ENCODE measurements at places on chromosomes 5 and 9. TPM values are rescaled to one million over a fixed set of nuclear protein-coding genes. Genes with fewer than 3 reads are reported as not detected.

DNA sequence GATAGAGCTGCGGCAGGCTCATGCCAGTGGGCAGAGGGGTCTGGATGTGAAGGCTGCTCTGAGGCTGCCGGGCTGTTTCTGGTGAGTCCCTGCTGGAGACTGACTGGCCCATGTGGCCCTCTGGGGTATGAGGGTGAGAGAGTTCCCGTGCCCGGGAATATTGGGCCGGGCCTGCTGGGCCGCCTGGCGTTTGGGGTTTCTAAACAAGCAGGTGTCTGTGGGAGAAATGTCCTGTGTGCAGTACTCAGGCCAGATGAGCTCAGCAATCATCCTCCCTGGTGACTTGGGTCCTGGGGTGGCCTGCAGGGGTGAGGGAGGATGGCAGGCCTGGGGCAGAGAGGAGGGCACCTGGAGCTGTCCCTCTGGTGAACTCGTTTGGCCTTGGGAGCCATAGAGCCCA is 74.9 kb downstream of the MACROH2A1 start:
- DNase-seq = no peak

DNA sequence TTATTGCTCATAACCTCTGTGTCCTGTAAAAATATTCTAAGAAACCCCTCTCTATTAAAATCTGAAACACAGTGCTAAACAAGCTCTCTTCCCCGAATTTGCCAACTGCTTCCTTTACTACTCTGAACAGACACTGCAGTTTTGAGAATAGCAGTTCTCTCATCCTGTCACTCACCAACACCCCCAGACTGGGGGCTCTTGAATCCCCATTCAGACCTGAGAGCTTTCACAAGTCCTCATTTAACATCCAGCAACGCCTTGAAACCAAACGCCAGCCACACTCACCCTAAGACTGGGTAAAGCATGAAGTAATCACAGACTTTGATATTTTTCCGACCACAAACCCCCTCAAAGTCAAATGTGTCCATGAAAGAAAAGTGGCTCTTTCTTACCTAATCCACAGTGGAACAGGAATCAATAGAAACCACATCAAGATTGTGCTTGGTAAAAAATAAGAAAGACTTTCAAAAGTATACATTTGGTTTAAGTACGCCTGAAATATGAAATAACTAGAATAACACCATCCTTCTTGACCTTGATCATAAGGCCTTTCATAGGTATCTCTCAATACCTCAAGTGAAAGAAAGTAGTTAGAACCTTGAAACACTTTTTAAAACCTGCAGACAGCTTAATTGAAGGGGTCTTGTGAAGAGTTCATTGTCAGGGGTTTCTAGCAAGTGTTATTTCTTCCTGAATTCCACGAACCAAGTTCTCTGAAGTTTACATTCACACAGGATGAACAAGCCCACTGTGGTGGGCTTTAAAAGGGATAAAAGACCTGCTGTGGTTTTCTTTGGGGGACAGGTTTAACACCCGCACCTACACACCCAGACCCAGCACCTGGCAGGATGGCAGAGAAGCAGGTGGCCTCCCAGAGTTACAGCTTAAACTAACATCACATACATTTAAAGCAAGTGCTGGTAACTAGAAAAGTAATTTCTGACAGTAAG is 412.6 kb downstream of the MLLT3 start:
- peak; percentile 79 for DNase-seq

DNA sequence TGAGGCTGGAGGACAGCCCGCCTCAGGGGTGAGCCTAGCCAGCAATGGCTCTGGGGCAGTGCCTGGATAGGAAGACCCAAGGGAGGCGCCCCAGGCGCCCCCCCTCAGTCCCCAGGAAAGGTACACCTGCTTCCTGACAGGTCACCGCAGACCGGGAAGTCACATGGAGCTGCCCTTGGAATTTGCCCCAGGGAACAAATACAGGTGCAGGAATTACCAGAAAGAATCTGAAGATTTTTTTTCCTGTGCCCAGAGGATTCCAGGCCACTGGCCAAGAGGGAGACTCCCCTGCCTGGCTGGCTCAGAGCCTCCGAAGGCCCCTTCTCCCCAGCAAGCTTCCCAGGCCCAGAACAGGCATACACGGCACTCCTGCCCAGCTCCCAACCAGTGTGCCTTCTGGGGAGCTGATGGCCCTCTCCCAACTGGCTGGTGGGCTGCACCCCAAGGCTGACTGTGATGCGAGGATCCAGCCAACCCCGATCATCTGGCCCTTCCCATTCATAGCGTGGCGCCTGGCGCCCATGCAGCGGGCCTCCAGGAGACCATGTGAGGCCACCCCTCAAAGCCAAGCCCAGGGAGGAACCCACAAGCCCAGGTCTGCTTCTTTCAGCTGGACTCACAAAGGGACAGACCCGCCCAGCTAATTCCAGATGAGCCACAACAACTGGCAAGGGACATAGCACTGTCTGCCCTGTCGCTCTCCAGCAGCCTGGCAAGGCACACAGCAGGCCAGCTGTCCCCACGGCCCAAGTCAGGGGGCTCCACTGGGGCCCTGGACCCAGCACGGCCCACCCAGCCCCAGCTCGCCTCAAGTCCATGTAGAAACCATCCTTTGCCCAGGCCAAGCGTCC is 2.3 kb downstream of the TPRN start:
- no peak for DNase-seq

GRCh38 chr9:129306318-129306973 is 128.4 kb upstream of the IER5L start:
- DNase-seq = no peak

ZFP2 gene
- 0.40 TPM for total RNA-seq

- DNase-seq = no peak
These were observed 104.3 kb downstream of the SAXO1 start for GRCh38 chr9:18928711-18929110.

DNA sequence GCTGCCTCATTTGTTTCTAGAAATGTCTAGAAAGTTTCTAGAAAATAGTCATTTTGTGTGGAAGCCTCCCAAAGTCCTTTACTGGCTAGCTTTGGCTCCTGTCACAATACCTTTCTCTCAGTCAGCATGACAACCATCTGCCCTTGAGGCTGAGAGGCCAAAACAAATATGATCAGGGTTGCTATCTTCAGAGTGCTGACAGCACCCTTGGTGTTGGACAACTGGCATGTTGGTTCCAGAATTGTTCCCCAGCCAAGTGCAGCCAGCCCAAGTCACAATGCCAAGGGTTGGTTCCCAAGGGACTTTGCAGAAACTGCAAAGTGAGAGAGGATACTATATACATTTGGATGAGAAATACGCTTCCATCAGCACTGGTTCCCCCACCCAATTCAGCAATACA is 140.9 kb upstream of the GAS1 start:
- no peak for DNase-seq

GRCh38 chr5:17860660-17861315 is 226.5 kb downstream of the TAF11L14 start:
- no peak for DNase-seq

GRCh38 chr5:157221959-157222358 is 41.3 kb downstream of the ITK start:
- no peak for DNase-seq

- DNase-seq = no peak
These were observed 142.6 kb upstream of the ST8SIA4 start for GRCh38 chr5:101045689-101046088.

ALDH1B1 gene
- total RNA-seq = 22.2 TPM

WDR31 gene
- total RNA-seq = 1.6 TPM

GCNT1 gene
- total RNA-seq = 6.7 TPM

GRCh38 chr9:125992557-125992956 is 245.4 kb downstream of the PBX3 start:
- DNase-seq = no peak

SLC36A3 gene
- total RNA-seq = not detected

DNA sequence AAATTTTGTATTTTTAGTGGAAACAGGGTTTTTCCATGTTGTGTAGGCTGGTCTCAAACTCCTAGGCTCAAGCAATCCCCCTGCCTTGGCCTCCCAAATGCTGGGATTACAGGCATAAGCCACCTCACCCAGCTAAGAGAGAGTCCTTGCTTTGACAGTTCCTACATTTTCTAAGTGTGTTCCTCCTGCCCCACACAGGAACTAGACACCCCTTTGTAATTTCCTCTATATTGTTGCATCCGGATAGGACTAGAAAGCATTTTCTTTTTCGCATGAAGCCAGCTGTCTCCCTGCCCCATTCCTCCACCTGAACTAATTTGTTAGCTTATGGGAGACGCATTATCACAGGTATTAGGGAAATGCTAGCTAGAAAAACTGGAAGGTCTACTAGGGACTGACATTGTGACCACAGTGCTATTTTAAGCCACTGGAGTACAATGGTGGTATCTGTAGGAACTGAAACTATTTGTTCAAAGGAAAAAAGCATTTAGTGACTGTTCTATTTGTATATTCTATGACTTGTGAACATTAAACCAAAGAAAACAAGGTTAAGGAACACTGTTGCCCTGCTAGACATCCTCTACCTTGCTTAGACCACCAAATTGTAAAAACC is 214.1 kb downstream of the SMARCA2 start:
- no peak for DNase-seq

FAM221B gene
- not detected for total RNA-seq

IRF1 gene
- 106 TPM for total RNA-seq

Measured in activated CD4-positive, alpha-beta memory T cell treated with anti-CD3 and anti-CD28 coated beads for 36 hours (primary cell).